ENCODE measurements at places on chromosomes 3 and 15. TPM values are rescaled to one million over a fixed set of nuclear protein-coding genes. Genes with fewer than 3 reads are reported as not detected.

GRCh38 chr15:27087651-27088583 is 116.9 kb downstream of the GABRG3 start:
- DNase-seq = no peak

Gene THRB
- 0.98 TPM for polyA plus RNA-seq

- no peak for DNase-seq
These were observed 38.8 kb upstream of the SMAD3 start for GRCh38 chr15:67026610-67026967.

- no peak for DNase-seq
These were observed 74.9 kb downstream of the SIDT1 start for GRCh38 chr3:113607219-113607596.

GRCh38 chr15:67216859-67217258 is 37.6 kb downstream of the AAGAB start:
- no peak for DNase-seq

DNA sequence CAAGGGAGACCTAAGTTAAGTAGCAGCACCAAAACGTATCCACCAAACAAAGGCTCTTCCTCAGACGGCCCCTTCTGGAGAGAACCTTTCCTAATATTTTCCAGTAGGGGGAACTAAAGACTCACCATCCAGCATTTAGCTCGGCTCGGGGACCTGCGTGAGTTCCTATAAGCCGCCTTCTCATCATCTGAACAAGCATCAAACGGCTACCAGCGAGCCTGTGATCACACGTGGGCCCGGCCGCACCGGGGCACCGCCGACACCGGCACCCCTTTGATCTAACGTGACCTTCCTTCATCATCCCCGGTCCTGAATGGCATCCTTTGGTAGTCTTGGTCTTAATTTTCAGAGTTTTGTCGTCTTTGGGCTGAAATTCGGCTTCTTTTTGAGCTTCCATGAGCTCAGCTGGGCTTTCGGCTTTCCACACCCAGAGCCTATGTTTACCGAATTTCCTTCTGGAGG is 1.4 kb upstream of the ROBO2 start:
- DNase-seq = peak; percentile 82

Gene RASL12
- not detected for polyA plus RNA-seq

Gene CYP8B1
- polyA plus RNA-seq = not detected

Gene GOLGA6L4
- 0.66 TPM for polyA plus RNA-seq

DNA sequence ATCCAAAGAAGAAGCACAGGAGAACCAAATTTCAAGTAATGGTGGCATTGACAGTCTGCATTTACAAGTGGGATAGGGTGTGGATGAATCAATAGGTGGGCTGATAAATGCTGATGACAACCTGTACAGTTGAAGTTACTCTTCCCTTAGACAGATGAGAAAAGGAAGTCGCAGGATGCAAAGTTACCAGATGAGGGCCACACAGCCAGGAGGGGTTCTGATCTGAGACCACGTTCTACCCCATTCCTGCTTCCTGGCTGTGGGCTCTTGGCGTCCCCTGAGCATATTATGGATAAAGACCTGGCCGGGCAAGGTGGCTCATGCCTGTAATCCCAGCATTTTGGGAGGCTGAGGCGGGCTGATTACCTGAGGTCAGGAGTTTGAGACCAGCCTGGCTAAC is 104.6 kb downstream of the EOMES start:
- DNase-seq = no peak

DNA sequence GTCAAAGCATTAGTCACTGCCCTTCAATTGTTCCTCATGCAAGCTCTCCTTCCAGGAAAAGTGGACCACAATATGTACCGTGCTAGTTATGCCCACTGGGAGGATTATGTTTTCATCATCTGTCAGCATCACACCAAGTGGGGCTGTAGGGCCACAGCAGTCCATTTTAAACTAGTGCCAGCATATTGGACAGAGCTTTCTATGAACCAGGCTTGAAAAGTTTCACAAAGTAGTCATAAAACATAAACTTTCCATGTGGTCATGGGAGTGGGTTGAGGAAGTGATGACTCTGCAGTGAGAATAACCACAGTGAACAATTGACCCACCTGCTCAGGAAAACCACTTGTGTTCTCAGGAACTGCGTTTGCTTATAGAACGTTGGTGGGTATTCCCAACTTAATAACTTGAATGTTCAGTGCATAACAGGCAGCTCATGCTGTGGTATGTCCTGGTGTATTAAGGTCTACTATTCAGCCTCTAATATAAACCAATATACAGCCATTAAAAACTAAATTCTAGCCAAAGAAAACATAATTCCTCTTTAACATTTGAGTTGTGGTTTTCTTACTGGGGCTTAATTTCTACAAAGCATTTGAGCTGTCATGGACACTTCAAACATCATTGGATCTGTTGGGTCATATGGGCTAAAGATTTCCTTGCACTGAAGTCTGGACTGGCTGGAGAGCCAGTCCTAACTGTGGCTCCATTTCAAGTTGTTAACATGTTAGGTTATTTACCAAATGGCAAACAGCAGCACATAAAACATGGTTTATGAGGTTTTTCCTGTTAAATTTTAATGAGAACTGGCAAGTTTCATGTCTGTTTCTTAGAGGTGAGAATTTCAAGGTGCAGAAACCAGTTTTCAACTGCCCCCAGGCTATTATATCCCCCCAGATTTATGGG is 274.1 kb downstream of the OTOL1 start:
- DNase-seq = no peak

- no peak for DNase-seq
These were observed 17.0 kb upstream of the SLC9A9 start for GRCh38 chr3:143865302-143865701.

GRCh38 chr3:74315291-74315690 is 299.2 kb downstream of the CNTN3 start:
- no peak for DNase-seq

- DNase-seq = no peak
These were observed 20.5 kb downstream of the NUP210 start for GRCh38 chr3:13399603-13400002.

- no peak for DNase-seq
These were observed 231.1 kb downstream of the CTNNB1 start for GRCh38 chr3:41430391-41430790.

Gene NPHP3
- 3.4 TPM for polyA plus RNA-seq

- no peak for DNase-seq
These were observed 48.9 kb downstream of the NIPA2 start for GRCh38 chr15:22887157-22887951.

Gene TMEM212
- polyA plus RNA-seq = not detected

Gene DUOX1
- 9.5 TPM for polyA plus RNA-seq

- DNase-seq = no peak
These were observed 23.2 kb downstream of the RCN2 start for GRCh38 chr15:76954744-76955143.

- peak; percentile 76 for DNase-seq
These were observed 9.3 kb downstream of the GRAMD1C start for GRCh38 chr3:113847664-113848461.

DNA sequence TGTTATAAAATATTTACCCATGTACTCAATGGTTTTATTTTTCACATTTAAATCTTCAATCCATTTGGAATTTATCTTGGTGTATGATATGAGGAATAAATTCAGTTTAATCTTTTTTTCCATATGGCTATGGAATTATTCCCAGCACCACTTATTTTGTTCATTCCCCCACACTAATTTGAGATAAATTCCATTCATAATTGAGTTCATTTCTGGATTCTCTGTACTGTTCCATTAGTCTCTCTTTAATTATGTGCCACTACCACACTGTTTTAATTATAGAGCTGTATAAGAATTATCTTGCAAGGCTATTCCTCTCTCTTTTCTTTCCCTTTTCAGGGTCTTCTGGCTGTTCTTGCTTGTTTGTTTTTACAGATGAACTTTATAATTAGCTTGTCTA is 34.6 kb downstream of the PDE8A start:
- DNase-seq = no peak

DNA sequence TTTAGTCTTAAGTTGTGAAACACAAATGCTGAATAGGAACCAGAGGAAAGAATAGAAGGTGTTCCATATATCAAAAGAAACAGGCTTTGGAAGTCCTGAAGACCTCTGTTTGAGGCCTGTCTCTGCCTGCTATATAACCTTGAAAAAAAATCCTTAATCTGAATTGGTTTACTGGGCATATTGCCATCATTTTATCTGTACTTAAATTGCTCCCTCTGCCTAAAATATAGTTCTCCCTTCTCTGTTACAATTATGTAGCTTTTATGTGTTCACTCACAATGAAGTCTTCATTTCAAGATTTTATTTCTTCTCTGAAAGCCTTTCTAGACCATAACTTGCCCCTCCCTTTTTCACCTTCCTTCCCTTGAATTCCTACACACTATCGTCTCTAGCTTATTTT is 21.2 kb downstream of the ARL13B start:
- no peak for DNase-seq

- DNase-seq = no peak
These were observed 134.3 kb downstream of the NSMCE3 start for GRCh38 chr15:29135309-29135657.

Data from foreskin keratinocyte (primary cell).